Tibial nerve (tissue), 4 donors: ENCODE measurements at places on chromosomes 4 and X. TPM values are rescaled to one million over a fixed set of nuclear protein-coding genes. Genes with fewer than 3 reads are reported as not detected.

GRCh38 chrX:37765507-37765906 lies 14.4 kb upstream of the CYBB start:
- no peak for DNase-seq

- no peak for DNase-seq
Observed at GRCh38 chr4:152510349-152511147, 25.3 kb downstream of the FBXW7 start.

DNA sequence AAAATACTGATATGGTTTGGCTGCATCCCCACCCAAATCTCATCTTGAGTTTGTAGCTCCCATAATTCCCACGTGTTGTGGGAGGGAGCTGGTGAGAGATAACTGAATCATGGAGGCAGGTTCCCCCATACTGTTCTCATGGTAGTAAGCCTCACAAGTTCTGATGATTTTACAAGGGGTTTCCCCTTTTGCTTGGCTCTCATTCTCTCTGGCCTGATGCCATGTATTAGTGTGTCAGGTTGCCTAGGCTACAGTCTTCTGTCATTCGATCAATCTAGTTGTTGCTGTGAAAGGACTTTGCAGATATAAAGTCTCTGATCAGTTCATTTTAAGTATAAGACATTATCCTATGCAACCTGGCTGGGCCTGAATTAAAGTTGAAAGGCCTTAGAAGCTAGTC lies 209.3 kb upstream of the MAOA start:
- no peak for DNase-seq

DNA sequence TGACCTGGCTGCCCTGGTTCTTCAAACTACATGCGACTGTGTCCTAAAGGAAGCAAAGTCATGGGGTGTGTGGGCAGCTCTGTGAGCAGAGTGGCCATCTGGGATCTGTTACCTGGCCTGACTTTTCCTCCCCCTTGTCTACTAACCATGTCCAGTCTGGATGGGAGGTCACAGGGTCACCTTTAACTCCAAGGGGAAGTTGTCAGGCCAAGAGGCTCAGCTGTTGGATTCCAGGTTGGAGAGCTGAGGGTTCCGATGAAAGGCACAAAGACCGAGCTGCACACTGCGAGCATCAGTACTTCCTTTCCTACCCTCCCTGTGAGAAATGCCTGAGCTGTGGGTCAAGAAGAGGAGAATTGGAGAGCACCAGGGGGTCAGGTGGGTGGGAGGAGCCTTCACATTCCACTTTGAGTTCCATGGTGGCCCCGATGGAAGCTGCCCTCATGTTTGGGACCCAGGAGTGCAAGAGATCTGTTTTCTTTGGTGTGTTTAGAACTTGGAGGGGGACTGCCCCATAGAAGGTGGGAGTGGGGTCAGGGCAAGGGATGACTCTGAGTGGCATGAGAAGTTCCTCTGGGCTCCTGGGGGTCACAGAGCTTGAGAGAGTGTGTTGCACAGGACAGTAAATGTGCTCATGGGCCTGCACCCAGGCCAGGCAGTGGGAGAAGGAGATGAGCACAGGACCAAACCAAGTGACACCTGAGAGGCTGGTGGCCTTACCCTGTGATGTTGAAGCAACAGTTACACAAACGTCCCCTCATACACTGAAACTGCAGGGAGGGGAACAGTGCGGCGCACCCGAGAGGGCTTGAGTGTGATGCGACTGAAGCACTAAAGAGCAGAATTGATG lies 36.2 kb downstream of the RGS12 start:
- DNase-seq = no peak

The PPA2 gene
- total RNA-seq = 69.9 TPM

The NSG1 gene
- 6.5 TPM for total RNA-seq

The FAM47A gene
- not detected for total RNA-seq

The BBS7 gene
- 25.8 TPM for total RNA-seq

The PNPLA4 gene
- 6.6 TPM for total RNA-seq
